ENCODE measurements at places on chromosomes 5 and 9.

- no peak for DNase-seq
Measured at GRCh38 chr5:36156121-36156601, 4.2 kb downstream of the SKP2 start.

- DNase-seq, result no peak
Measured at GRCh38 chr9:24382566-24382965, 163.1 kb downstream of the IZUMO3 start.

- no peak for DNase-seq
Measured at GRCh38 chr5:112975721-112976431, 722 bp upstream of the DCP2 start.

- DNase-seq, result no peak
Measured at GRCh38 chr5:78747055-78747454, 98.5 kb upstream of the LHFPL2 start.

GRCh38 chr5:56812110-56812509 is 3.2 kb upstream of the MAP3K1 start:
- peak; percentile 52 for DNase-seq

- DNase-seq, result no peak
Measured at GRCh38 chr5:1661831-1662558, 137.6 kb downstream of the MRPL36 start.

DNA sequence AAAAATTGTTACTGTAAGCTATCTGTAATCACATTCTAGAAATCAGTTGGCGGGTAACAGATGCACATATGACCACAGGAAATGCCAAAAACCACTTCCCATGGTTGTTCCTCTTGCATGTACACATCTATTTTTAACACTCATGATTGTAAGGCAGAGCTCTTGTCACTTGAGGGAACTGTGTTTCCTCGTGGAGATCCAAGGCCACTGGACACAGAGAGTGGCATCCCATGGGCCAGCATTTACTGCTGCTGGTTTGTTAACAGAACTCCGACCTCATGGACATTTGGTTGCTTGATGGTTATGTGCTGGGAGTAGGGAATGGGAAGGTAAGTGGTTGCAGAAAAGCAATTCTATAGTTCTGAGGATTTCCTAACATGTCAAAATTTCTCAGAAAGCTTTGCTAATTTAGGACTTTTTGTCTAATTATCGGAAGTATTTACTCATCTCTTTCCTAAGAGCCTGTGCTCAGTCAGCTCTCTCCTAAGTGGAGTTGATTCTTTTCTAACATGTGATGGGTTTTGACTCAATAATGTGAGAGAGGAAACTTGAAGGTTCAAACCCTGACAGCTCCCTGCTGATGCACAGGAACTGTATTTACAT is 202.0 kb upstream of the NR3C1 start:
- no peak for DNase-seq

GRCh38 chr9:72476617-72477437 is 44.6 kb upstream of the TMC1 start:
- DNase-seq, result no peak

DNA sequence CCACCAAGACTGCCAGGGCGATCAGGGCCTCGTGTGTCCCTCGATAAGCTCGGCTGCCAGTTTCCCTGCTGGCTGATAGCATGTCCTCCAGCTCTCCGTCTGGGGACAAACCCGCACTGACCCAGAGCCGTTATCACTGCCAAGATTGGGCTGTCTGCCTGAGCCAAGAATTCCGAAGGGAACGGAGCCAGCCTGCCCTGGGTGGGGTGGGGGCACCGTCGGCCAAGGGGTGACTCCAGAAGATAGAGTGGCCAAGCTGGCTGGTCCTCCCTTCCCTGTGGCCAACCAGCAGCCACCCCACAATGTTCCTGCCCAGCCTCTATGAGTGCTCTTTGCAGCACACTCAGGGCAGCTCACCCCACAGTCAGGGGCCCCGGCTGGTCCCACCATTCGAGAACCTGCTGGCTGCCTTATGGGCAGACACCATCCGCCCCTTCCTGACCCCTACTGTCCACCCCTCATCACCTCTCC is 29.4 kb downstream of the HRH2 start:
- no peak for DNase-seq

GRCh38 chr5:156647034-156647451 is 203.1 kb upstream of the PPP1R2B start:
- no peak for DNase-seq

GRCh38 chr5:154408811-154409210 is 37.0 kb upstream of the SAP30L start:
- no peak for DNase-seq

DNA sequence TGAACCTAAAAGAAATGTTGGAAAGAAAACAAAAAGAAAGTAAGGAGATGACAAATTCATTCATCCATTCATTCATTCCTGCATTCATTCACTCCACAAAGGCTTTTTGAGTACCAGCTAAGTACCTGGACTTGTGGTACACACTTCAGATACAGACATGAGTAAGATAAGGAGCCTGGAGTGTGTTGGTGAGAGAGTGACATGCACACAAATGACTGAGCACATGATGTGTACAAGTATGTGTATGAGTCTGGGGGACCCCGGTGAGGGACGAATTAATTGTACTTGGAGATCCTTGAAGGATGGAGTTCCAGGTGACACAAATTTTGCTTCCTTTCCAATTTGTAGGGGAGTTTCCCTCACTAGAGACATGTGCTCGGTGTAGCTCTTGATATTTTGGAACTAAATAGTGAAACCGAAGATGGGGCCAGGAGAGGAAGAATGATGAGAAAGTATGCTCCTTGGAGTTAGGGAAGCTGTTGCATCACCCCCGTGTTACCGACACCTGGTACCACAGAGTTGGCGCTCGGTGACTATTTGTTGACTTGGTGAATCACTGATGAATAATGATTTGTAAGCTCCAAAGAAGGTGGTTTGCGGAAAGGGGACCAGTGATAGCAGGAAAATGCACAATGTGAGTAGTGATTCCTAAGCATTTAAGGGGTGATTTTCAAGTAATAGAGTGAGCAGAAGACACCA is 509.8 kb downstream of the CCDC171 start:
- DNase-seq, result no peak

DNA sequence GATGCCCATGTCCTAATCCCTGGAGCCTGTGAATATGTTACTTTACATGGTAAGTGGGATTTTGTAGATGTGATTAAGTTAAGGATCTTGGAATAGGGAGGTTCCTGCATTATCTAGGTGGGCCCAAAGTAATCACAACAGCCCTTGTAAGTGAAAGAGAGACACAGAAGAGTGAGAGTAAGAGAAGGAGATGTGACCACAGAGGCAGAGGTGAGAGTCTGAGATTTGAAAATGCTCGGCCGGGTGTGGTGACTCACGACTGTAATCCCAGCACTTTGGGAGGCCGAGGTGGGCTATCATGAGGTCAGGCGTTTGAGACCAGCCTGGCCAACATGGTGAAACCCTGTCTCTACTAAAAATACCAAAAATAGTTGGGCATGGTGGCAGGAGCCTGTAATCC is 2.6 kb upstream of the HINT1 start:
- no peak for DNase-seq

DNA sequence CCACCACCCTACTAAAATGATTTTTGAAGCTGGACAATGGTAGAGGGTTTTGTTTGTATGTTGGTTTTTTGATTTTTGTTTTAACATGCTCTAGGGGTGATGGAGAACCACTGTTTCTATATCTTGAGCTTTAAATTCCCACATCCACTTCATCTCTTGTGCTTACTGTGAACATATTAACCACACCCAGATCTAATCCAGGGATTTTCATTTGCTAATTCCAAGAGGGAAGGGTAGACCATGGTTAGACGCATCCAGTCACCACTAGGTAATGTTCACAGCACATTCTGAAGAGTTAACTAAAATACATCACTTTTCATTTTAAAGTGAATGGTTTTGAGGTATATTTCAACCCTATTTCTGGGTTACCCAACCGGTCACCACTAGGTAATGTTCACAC is 36.5 kb upstream of the IQGAP2 start:
- DNase-seq, result no peak

DNA sequence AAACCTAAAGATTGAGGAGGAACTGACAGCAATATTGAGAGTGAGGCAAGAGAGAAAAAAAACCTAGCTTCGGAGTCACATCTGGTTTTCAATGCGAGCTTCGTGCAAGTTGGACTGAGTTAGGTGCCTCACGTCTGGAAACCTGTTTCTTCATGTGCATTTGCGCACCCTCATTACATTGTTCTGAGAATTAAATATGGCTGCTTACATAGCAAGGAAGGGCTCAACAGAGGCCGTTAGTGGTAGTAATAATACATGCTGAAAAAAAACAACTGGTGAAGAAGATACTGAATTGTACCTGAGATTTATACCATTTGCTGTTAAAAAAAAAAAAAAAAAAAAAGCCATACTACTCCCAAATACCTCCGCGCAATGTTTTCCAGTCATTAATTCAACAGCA is 18.6 kb downstream of the DNAJA1 start:
- no peak for DNase-seq

DNA sequence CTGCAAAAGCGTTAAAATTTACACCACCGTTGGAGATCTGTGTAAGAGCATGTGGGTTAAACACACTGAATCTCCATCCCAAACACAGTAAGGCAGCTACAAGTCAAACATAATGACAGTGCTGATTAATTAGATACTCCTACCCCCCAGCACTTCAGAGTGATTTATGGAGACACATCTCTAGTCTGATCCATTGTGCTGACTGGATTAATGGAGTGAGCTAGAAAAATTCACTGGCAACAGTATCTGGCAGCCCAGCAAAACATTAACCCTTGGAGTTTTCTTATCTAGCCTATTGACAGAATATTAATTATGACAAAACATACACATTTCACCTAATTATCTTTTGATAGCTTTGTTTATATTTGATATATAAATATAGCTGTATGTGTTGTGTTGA is 188.6 kb upstream of the ISL1 start:
- DNase-seq, result peak; percentile 57

GRCh38 chr9:96068511-96068910 is 193.0 kb downstream of the ERCC6L2 start:
- no peak for DNase-seq

GRCh38 chr9:31542384-31543055 is 841.9 kb upstream of the ACO1 start:
- peak; percentile 65 for DNase-seq

DNA sequence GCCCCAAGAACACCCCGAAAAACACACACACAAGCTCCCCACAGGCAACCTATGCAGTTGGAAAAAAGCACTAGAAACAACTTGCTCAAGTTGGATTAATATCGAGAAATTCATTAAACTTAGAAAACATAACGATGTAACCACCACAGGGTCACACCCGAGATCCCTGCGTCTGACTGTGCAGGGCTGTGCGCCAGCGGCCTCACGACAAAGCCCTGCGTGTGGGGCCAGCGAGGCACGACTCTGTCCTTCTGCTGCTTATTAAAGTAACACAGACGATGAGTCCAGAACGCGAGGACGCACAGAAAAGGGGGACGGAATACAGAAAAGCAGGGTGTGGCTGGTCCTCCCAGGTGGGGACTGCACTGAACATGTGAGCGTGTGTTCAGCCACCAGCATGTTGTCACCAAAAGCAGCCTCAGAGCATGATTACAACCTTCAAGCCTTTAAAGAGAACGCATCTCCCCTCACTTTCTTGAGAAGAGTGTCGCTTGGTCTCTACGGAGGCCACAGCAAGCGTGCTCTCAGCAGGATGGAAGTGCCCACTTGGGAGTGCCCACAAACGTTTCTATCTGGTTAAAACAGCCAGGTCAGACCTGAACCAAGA is 14.4 kb downstream of the SLC12A7 start:
- DNase-seq, result no peak

- peak; percentile 65 for DNase-seq
Measured at GRCh38 chr9:109745335-109746283, 34.4 kb upstream of the PALM2AKAP2 start.

GRCh38 chr5:152151940-152152339 is 227.3 kb upstream of the GLRA1 start:
- no peak for DNase-seq

GRCh38 chr9:137454145-137454596 is 5.0 kb downstream of the NSMF start:
- DNase-seq, result no peak

- no peak for DNase-seq
Measured at GRCh38 chr9:100020121-100020795, 78.5 kb downstream of the ERP44 start.

DNA sequence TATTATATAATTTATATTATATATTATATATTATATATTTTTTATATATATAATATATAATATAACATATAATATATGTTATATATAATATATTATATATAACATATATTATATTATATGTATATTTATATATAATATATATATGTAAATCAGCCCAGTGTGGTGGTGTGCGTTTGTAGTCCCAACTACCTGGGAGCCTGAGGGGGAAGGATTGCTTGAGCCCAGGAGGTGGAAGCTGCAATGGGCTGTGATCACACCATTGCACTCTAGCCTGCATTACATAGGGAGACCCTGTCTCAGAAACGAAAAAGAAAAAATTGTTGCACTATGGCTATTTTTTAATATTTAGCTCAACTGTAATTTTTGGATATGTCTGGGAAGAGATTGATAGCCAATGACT is 52.4 kb downstream of the NSD1 start:
- DNase-seq, result no peak

- peak; percentile 2 for DNase-seq
Measured at GRCh38 chr5:58886315-58887207, 303.7 kb downstream of the RAB3C start.

DNA sequence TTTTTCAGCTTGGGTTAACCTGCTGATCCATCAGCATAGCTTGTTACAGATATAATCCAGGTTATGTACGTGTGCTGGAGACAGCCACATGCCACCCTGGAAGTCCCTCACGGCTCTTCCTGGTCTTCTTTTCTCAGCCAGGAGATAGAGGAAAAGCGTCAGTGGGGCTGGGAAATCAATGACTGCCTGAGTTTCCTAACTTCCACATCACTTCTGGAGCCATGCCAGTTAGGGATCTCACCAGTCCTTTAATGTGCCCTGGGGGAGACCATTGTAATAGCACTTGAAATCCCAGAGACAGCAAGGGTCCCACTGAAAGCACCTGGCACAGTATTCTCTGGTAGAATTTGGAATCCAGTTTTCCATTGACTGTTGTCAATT is 29.2 kb downstream of the ANXA2R start:
- DNase-seq, result no peak

DNA sequence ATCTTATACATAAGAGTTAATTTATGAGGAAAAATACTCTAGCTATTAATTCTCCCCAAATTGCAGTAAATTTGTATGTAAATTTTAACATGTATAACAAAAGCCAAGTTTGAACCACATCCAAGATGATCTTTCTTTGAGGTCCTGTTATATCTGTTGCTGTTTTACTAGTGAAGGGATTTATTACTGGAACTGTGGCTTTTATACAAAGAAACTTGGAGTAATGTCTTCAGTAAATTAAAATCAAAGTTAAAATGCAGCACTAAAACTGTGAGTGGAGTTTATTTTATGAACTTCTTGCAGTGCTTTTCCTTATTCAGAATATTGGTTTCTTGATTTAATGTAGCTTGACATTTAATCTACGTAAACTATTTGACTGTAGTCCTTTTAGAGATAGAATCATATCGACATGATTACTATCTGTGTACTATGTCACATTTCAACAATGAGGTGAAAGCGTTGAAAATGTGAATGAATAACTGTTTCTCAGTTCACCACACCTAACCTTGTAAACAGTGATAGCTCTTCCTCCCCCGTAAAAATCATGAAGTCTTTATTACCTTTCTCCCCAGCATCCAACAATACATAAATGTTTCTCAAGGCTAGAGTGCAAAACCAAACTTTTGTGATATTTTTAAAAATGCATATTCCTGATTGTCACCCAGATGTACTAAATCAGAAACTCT is 53.2 kb upstream of the ISOC1 start:
- no peak for DNase-seq

Measured in DMS153 (cell line).